ENCODE measurements at places on chromosomes 11 and 22.
A peak's percentile ranks its signal among the peaks of the same experiment; 100 is the strongest.

DNA sequence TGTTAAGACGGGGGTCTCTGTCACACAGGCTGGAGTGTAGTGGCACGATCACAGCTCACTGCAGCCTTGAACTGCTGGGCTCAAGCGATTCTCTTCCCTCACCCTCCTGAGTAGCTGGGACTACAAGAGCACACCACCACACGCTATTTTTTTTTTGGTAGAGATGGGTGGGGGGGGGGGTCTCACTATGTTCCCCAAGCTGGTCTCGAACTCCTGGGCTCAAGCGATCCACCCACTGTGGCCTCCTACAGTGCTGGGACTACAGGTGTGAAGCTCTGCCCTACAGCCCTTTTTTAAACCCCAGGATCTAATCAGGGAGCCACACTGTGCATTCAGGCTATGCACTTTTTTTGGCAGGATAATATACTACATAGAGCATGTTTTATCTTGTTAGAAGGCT is 1.4 kb upstream of the DHCR7 start:
- DNase-seq, result no peak

GRCh38 chr11:59556115-59556916 is 45.0 kb downstream of the OR4D9 start:
- DNase-seq, result no peak

GRCh38 chr22:31892080-31892433 is 52.3 kb upstream of the YWHAH start:
- no peak for DNase-seq

DNA sequence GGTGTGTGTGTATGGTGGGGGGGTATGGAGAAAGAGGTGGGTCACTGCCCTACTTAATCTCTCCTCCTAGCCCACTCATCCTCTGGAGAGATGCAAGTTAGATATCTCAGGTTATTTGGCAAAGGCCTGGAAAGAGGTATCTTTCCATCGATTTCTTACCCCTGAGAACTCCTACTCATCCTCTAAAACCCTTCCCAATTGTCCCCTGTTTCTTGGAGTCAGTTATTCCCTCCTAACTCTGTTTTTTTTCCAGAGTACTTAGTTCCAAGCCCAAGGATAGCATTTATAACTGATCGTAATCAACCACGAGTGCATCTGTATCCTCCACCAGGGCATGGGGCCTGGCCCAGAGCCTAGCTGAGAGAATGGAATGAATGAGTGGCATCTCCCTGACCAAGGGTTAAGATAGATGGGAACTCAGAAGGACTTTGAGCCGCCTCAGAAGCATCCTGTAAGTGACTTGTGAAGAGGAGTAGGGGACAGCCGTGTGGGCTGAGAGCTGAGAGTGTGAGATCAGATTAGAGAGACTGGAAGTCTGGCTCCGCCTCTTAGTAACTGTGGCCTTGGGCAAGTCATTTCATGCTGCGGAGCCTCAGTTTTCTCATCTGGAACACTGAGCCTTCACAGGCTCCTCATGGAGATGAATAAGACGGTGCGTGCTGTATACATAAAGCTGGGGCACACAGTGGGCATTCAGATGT is 16.2 kb downstream of the CD6 start:
- no peak for DNase-seq

GRCh38 chr11:133570376-133570775 is 38.1 kb upstream of the OPCML start:
- DNase-seq, result no peak

DNA sequence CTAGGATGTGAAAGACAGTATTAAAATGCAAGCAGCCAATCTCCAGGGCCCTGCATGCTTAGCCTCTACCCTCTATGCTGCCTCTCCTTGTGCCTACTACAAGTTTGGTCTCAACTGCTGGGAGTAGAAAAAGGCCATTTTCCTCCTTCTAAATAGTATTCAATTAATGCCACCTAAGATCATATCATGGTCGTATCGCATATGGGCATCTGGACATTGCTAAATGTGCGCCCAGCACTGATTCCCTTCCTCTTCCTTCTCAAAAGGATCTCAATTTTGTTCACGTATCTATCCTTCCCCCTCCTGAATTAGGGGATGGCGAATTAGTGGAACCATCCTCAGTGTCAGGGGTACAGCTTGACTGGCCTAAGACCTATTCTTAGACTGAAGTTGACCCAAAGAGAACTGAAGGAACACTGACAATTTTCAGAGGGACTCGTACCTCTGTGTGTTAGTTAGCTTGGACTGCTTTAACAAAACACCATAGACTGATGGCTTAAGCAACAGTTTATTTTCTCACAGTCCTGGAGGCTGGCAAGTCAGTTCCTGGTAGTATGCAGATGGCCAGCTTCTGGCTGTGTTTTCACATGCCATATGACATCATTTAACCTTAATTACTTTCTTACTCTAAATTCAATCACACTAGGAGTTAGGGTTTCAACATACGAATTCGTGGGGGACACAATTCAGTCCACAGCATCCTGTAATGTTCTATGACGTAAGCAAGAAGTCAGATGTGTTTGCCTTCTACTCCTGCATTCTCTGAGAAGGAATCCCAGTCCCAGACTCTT is 8.5 kb upstream of the NUP50 start:
- DNase-seq, result no peak

DNA sequence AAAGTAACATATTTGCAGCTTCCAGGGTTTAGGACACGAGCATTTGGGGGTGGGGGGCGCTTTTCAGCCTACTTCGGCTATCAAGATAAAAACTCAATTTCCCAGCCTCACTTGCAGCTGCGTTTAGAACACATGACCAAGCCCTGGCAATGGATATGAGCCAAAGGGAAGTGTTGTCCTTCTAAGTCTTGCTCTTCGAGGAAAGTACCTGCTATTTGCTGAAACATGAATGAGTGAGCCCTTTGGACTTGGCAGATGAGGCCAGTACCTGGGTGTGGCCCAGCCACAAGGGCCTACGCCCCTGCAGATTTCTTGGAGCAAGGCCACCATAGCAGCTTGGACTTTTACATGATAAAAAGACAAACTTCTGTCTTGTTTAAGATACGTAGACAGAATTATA is 60.2 kb upstream of the SORL1 start:
- DNase-seq, result no peak

DNA sequence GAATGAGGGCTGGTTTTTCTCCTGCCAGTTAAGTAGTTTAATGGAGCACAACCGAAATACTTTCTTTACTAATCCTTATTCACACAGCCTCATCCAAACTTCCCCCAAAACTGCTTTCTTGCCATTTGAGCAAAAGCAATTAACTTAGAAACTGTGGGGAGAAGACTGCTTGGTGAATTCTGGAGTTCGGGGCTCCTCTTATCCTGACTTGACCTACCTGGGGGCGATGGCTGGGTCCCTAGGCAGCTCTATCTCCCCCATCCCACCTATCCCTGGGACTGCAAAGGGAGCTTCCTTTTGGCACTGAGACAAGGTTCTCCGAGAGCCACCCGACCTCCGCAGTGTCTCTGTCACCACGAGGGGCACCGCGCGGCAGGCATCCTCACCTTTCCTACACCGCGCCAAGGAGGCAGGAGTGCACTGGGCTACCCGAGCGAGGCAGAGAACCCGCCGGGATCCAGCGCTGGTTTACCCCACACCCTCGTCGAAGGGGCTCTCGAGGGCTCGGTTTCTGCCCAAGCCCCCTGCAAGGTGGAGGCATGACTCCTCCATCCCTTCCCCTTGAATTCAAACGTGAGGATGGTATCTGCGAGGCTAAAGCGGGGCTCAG is 759 bp downstream of the DESI1 start:
- DNase-seq, result peak; percentile 34

DNA sequence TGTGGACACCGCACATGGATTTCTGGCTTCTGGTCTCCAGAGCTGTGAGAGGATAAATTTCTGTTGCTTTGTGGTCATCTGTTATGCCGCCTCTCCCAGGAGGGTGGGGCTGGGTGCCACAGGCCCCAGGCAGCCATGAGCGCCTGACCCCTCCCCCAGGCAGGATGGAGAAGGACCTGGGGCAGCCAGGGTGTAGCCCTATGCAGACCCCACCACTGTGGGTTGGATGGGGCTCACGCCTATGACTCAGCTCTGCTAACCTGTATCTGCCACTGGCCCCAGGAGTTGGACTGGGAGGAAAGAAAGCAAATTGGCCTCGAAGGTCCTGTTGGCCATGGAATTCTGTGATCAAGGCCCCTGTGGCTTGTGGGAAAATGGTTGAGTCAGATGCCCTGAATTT is 1351.1 kb downstream of the BRD1 start:
- DNase-seq, result no peak

- no peak for DNase-seq
These were observed 3.6 kb upstream of the MAPK8IP1 start for GRCh38 chr11:45881708-45882368.

GRCh38 chr11:102244681-102245409 is 72.4 kb upstream of the BIRC3 start:
- no peak for DNase-seq

All from activated naive CD4-positive, alpha-beta T cell (primary cell).